Keratinocyte (primary cell): ENCODE measurements at places on chromosomes 1 and 21. TPM values are rescaled to one million over a fixed set of nuclear protein-coding genes. Genes with fewer than 3 reads are reported as not detected.

DNA sequence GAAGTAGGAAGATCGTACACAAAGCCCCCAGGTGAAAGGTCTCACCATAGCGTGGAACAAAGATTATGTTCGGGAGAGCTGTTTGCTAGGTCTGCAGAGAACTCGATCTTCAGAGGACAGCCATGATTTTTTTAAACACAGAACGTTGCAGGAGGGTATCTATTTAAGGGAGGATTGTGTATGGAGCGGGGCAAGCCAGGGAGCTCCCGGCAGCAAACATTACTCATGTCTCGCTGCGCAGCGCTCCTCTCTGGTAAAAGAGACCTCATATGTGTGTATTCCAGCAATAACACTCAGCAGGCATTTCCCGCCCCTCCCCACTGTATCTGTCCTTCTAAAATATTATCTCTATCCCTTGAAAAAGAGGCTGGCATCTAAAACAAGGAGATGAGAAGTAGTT lies 2.7 kb downstream of the GLIS1 start:
- H3K36me3 ChIP-seq, result no peaks in the 10 kb centered on the region
- H3K27ac ChIP-seq, result no peak overlapping the region
- H3K27me3 ChIP-seq, result peaks cover 56% of the 10 kb centered on the region
- H3K4me1 ChIP-seq, result peaks cover 3% of the 10 kb centered on the region
- no peak overlapping the region for H3K4me3 ChIP-seq

Gene TSHB
- polyA plus RNA-seq, result not detected in 3 replicates

Gene ZP4
- polyA plus RNA-seq, result 0.12 to 0.32 TPM (median 0.31 TPM) in 3 replicates

Gene GNG4
- 0.02 to 0.07 TPM in 2 of 3 replicates, not detected in the other for polyA plus RNA-seq

Gene GUCA2B
- not detected in 3 replicates for polyA plus RNA-seq
